ENCODE measurements at places on chromosomes 6 and 20.

DNA sequence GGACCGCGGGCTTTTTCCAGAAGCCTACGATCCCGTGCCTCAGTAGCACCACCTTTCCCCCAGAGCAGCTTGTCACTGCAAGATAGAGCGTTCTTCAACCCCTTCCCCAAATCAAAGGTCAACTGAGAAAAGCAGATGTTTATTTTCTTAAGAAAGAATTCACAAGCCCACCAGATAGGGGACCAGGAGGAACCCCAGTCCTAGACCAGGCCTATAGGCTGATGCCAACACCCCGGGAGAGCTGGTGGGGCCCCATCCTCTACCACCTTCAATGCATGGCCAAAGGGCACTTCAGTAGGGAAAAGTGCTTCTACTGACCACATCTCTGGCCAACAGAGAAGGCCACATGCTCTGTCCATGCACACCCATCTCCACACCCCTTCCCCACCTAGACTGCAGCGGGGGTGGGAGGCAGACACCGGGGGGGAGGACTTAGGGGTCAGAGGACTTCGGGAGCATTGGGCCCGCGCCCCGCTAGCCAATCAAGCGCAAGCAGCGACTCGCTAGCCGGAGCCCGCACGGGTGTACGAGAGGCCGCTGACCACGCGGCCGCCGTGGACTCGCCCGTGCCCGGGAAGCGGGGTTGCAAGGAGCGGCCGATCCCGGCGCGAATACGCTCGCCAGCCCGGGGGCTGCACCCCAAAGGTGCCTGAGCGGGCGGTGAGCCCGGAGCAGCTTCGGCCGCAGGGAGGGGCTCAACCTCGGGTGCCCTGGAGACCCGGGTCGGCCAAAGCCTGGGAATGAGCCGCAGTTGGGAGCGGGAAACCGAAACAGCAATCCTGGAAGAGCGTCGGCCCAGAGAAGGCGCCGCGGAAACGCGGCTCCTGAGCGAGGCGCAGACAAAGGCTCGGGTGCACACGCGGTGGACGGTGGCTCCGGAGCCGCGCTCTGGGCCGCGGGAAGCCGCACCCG, 2.8 kb downstream of the PDE10A start:
- DNase-seq: no peak

GRCh38 chr6:127518191-127518709, 885 bp downstream of the MTCL3 start:
- DNase-seq: no peak

- no peak for DNase-seq
Observed at GRCh38 chr6:67009818-67010217, 1302.8 kb upstream of the EYS start.

- DNase-seq: no peak
Observed at GRCh38 chr20:21933526-21933925, 228.1 kb downstream of the PAX1 start.

DNA sequence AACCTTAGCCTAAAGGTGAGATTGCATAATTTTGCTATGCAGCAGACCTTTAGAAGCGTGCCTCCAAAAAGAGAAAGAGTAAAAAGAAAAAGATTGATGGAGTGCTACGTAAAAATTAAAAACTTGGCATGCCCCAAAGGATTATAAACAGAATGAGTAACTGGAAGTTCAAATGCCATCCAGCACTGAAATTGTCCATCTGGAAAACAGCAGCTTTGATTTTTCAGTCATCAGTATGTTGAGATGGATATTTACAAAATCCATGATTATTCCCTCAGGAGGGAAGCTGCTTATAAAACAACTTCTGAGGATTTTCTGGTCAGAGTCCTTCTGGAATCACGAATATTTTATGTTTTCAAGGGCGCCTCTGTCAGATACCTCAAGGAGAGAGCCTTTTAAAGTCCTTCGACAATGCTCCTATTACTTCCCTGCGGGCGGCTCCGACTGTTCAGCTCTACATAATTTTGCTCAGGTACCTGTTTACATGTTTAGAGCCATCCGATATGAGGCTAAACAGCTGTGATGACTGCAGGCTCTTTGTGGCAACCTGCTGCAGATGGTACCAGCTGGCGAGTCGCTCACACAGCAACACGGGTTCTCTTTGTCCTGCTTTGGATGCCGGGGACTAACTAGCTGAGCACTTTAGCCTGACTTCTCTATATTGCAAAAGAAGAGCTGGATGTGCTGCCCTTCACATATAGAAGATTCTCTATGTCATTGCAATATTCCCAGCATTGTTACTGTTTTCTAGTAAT, 83.3 kb downstream of the RCAN2 start:
- DNase-seq: no peak

- no peak for DNase-seq
Observed at GRCh38 chr6:113819169-113819830, 37.8 kb upstream of the MARCKS start.

GRCh38 chr6:122665929-122666328, 55.7 kb downstream of the PKIB start:
- no peak for DNase-seq

DNA sequence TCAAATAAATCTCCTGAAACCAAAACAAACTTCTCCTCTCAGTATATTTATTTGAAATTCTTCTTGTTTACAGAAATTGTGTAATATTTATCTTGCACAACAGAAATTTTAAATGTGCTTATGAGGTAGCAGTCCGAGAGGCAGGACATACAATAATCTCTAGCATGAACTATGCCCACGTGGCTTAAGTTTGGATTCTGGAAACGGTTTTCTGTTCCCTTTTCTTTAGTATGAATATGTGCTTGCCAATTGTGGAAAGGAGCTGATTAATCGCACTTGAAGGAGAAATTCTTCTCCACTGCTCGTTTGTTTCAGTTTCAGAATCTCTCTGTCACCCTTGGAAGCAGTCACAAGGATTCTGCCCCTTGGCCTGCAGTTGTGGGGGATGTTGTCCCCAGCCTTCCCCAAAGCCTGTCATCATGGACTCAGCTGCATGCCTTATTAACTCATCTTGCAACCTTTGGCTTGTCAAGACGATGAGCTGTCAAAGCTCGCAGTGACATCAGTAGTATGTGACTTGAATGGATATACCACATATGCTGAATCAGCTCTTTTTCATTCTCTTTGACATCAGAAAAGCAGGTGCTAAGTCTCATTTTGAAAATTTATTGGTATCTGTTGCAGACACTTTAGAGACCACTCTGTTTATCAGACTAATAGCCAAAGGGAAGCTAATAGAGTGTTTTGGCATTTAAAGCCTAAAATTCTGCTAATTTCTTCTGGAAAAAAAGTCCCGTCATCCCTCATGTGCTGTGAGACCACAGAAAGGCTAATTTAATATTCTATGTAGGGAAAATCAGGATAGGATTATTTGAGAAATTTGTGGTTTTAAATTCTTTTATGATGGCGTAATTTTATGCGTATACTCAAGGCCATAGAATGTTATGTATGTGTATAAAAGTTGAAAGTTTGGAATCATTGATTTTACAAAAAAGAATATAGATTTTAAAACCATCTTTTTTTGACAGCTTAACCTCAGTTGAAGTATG, 186.8 kb downstream of the ARID1B start:
- no peak for DNase-seq

DNA sequence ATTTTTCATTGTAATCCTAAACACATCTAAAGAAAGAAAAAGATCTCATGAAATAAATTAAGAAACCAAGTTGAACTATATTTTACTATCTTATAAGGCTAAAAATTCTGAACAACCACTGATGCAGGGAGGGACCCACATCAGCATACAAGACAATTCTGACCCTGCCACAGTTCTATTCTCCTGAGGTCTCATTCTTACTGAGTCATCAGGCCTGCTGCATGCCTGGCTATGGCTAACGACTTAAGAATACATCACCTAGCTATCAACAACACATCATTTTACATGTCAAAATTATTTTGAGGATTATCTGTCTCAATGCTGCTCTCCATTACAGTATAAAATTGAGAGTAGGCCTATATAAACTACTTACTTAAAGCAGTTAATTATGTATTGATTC, 52.9 kb downstream of the FBXL4 start:
- no peak for DNase-seq

- no peak for DNase-seq
Observed at GRCh38 chr20:58722877-58723627, 30.5 kb downstream of the NPEPL1 start.

DNA sequence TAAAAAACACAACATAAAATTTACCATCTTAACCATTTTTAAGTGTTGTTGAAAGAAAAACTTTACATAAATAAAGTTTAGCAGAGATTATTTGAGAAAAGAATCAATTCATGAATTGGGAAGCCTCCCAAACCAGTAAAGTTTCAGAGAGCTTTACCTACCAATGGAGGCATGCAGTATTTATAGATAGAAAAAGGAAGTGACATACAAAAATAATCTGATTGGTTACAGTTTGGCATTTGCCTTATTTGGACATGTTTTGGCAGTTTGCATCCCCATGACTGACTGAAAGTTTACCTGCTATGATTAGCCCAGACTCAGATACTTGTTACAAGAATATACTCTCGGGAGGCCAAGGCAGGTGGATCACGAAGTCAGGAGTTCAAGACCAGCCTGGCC, 3.7 kb upstream of the CMTR1 start:
- no peak for DNase-seq

DNA sequence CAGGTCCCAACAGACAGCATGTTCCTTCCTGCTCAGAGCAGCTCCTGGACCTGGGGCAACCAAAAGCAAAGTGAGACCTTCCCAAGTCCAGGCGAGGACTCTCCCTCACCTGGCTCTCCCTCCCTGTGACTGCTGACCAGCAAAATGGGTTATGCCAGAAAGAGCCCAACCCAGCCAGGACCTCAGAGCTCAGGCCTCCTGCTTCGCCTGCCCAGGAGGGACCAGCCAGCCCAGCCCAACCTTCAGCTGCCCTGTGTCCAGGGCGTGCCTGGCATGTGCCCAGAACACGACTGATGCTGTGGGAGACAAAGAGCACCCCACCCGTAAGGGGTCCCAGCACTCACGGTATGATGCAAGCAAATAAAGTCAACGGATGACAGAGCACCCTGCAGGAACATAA, 74.0 kb upstream of the CST7 start:
- no peak for DNase-seq
